ENCODE measurements at places on chromosomes 11 and 22. TPM values are rescaled to one million over a fixed set of nuclear protein-coding genes. Genes with fewer than 3 reads are reported as not detected.

GRCh38 chr11:36098853-36099375 lies 155.1 kb downstream of the LDLRAD3 start:
- DNase-seq, result no peak

DNA sequence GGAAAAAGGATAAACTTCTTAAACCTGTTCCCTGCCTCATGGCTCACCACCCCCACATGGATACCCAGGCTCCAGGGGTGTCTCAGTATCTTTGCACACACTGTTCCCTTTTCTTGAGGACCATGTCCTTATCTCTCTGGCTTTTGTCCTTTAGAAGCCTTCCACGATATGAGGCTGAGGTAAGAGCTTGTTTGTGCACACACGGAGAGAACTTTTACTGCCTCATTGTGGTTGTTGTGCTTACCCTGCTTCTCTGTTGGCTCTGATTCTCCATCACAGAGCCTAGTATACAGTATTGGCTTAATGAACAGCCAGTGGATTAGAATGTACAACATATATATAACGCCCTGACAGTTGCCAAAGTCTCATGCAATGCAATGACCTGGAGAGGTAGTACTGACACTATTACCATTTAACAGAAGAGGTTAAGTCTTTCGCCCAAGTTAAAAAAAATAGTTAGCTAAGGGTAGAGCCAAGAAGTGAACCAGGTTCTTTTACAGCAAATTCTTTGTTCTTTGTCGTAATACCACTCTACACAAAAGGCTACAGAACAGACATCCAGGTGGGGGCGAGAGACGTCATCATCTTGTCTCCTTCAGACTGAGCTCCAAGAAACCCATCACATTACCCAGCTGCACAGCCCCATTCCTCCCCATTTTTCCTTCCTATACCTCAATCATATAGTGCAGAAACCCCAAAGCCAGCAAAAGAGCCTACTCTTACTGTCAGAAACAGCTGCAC lies 117.3 kb downstream of the PLEKHA7 start:
- no peak for DNase-seq

Gene PAX6
- not detected for total RNA-seq

GRCh38 chr22:20258584-20259326 lies 9.4 kb downstream of the RTN4R start:
- DNase-seq, result peak; percentile 56

GRCh38 chr22:37887584-37888378 lies 18.3 kb upstream of the MICALL1 start:
- no peak for DNase-seq

- no peak for DNase-seq
Observed at GRCh38 chr11:64888729-64889511, 10.5 kb upstream of the EHD1 start.

DNA sequence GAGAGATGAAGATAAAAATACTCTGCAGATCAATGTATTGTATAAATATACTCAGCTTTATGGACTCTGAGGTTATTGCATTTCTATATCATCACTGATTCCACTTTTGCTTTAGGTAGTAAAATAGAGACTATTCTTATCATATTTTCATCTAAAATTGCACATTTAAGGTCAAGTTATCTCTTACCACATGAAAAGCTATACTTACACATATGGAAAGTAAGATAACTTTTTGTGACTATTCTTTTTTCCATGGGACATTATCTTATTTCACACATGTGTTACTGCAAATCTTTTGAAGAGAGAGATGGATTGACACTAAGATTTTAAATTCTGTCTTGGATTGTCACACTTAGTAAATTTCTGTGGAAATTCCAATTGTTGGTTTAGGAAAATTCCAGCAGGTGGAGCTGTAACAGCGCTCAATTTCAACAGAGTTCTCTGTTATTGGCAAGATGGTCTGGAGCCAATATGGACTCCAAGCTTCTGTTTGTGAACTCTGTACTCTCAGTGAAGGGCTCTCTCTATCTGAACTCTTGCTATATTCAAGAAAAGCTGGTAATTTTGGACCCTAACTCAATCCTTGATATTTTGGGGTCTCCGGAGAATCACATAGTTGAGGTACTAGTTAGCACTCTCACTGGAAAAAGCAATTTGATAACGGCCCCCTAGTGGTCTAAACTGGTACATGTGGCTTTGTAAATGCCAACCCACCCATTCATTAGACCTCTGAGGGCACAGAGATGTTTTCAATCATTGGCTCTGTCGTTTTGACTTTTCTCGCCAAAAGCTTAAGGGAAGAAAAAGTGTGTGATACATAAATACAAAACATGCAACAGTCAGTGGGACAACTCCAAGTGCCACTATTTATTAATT lies 429.7 kb downstream of the ETS1 start:
- peak; percentile 77 for DNase-seq
